ENCODE measurements at places on chromosomes 2 and 18.

DNA sequence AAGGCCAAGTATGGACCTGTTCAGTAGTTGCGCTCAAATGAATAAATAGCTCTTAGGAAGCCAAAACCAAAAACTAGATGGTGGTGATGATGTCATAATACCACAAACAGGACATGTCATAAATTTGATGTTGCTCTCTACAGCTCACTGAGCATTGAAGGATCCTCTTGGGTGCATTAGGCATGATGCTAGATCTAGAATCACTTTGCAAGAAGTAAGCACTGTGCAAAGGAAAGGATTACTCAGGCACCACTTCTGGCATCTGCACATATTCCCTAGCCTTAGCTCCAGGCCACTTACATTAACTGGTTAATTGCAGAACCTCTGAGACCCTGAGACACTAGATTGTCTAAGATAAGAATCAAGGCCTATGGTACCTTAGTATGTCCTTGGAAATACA is 58.0 kb downstream of the LRRTM1 start:
- no peak for DNase-seq

- DNase-seq, result no peak
These were observed 463.2 kb upstream of the ZEB2 start for GRCh38 chr2:144983107-144983506.

DNA sequence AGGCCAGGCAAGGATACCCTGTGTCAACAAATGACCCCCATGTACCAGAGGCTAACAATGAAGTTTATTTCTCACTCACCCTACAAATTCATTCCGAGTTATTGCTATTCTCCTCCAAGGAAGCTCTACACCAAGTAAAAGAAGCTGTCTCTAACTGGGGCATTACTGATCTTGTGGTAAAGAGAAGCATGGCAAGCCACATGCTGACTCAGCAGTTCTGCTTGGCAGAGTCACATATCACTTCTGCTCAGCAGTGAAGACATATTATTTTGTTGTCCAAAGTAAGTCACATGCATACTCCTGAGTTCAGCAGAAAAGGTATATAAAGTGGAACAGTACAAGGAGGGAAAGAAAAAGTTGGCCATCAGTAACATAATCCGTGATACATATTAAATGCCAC is 315.8 kb downstream of the GULP1 start:
- no peak for DNase-seq

DNA sequence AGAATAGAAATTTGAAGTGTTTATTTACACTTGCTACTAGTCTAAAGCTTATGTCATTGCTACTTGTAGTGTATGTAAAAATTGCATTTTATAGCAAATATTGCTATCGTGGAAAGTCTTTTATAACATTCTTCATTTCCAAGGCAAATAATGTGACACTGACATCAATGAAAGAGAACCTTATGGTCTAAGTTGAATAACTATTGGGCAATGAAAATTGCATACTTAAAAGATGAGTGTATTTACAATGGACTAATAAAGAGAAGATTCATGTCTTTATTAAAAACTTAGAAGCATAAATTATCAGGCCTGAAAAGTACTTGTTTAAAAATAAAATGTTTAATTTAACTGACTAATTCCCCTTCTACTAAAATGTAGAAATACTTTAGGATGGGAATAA is 82.2 kb downstream of the LRP1B start:
- no peak for DNase-seq

DNA sequence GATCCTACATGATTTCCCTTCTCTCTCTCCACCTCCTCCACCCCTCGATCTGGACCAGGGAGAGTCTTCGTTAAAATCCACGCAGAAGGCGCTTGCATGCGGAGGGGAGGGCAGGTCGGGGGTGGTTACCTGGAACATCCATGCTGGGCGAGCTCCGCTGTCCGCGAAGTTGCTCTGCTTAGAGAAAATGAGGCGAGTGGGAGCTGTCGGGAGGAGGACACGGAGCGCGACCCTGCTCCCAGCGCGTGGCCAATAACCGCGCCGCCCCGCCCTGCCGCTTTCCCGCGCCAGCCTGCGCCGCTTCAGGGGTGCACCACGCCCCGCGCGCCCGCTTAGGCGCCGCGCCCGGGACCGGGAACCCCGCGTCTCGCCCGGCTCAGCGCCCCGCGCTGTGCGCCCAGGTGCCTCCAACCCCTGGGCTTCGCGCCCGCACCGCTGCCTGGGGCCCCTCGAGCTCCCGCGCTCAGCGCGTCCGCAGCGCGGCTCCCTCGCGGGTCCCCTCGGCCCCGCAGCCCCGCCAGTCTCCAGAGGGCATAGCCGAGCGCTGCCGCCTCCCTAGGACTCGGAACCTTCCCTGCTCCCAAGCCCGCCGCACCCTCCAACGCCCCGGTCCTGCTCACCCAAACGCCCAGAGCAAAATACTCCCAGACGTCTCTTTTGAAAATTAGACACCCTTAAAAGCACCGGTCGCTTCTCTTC is 636 bp downstream of the CBLN2 start:
- DNase-seq, result no peak

DNA sequence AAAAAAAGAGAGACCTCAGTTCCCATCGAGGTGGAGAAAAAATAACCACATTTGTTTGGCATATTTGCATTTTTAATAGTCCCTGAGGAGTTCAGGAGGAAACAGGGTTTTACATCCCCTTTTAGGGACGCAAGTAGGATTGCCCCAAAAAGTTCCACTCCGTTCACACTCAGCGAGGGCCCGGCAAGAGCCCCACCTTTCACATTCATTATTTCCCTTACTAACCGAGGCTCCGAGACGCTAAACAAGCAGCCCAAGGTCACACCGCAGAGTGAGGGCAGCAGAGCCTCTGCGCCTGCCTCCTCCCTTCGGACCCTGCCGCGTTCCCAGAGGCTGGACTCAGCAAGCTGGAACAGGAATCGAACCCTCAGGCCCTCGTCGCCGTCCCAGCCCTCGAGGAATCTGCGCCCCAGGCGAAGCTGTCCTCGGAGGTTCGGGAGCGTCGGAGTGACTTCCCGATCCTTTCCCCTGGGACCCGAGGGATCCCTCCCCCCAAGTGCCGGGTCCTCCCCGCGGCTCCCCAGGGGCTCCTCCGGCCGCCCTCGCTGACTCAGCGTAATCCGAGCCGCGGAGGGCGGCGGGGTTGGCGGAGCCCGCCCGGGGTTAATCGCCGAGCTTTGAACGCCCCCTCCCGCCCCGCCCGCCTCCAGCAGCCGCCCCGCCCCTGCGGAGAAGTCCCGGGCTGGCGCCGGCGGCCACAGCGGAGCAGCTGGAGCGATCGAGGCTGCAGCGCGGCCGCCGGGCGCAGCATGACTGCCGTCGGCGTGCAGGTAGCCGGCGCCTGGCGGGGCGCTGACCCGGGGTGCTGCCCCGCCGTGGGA is at the start of gene TMEM37:
TSS of gene TMEM37 (plus strand) at position 700 of the 821 bp plus-strand sequence. CDS start at position 750, 50 bp downstream.
- peak; percentile 73 for DNase-seq

Measured in germinal center (tissue), 1 donor.